ENCODE measurements at places on chromosomes 5 and 9.

- no peak for DNase-seq
Observed at GRCh38 chr5:95723632-95724369, 7.3 kb upstream of the RHOBTB3 start.

DNA sequence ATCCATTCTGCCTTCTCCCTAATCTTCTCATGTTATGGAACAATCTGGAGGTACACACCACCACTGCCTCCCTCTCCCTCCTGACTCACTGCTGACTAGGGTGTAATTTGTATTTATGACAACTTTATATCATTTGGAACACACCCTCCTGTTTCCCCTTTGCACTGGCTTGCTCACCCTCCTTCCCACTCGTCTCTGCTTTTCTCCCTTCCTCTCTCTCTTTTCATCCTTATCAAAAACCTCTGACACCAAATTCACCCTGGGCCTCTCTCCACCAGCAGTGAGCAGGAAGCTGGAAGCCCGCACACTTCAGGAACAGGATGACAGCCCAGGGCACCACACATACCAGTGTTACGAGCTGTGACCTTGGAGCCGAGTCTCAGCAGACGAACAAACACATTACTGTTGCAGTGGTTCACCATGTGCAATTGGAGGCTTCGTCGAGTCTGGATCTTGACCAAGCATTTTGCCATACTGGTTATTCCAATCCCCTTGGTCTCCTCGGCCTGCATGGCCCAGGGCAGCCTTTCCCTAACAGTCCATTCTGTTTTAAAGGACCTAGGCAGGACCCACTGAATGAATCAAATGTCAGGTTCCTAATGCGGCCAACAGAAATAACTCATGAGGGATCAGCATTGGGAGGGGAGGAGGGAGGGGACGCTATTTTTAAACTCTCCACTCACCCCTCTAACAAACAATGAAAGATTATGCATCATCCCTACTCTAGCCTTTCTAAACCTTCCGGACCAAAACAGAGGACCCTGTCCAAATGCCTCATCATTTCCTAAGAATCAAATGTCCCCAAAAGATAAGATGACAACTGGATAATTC is 203.9 kb upstream of the RASEF start:
- DNase-seq = no peak

DNA sequence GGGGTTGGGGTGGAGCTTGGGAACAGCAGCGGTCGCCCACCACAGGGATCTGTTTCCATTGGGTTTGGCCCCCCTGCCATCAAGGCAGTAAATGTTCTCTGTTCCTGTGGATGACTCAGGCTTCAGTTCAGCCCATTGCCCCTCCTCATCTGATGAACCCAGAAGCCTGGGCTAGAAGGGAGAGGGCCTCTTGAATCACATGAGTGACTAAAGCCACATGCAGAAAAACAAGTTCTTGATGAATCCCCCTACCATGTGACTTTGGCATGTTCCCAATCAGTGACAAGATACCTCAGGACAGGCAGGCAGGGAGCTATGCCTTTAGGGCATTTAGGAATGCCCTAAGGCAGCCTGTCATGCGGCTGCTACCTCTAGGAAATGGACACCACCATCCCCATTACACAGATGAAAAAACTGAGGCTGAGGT is 2.5 kb downstream of the SH3PXD2B start:
- DNase-seq = no peak

DNA sequence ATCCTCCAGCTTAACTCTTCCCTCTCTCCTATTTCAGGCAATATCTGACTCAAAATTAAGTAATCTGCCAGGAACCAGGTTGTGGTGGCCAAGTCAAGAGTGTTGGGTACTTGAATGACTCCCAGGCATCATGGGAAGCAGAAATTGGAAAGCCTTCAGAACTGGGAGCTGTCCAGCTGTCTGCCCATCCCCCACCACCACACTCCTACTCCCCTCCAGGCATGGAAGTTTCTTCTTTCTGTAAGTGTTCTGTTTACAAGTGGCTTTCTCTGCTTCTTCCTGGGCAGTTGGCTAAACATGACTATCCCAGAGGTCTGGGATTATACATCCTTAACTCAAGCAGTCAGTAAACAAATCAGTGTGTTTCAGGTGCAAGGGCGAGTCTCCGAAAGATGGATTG is 14.6 kb upstream of the PBX3 start:
- no peak for DNase-seq

- DNase-seq = peak; percentile 48
Observed at GRCh38 chr9:4297786-4298254, 2.0 kb downstream of the GLIS3 start.

- peak; percentile 45 for DNase-seq
Observed at GRCh38 chr5:149367249-149367971, 9.6 kb downstream of the PCYOX1L start.

- peak; percentile 33 for DNase-seq
Observed at GRCh38 chr9:127783111-127784008, 2.5 kb upstream of the CDK9 start.

DNA sequence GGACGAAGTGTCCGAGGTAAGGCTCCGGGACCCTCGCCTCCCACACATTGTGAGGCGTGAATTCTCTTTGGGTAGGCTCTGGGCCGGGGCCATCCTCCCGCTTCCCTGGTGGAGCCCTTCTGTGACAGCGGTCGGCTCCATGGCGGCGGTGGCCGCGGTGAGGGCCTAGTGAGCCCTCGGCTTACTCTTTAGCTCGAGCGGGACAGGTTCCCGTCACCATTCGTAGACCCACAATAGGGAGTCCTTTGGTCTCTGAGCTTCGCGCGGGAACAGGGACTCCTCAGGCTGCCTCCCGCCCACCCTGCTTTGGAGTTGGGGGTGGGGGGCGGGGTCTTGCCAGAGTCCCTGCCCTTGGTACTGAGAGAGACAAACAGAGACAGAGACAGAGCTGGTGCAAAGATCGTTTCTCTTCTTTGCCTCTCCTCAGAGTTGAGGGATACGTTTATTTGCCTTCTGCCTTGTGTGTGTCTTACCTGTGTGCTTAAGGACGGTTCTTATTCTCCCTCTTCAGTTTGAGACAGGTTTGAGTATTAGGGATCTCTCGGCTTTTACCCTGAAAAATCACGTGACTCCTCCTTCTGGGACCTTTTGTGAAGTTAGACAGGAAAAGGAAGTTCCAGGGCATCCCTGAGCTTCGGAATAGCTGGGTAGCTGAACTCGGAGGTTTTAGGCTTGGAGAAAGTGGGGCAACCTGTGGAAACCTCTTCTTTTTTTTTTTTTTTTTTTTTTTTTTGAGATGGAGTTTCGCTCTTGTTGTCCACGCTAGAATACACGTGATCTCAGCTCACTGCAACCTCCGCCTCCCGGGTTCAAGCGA is 833 bp downstream of the ANKHD1 start:
- peak; percentile 19 for DNase-seq

- no peak for DNase-seq
Observed at GRCh38 chr5:84411832-84412605, 27.3 kb upstream of the EDIL3 start.

DNA sequence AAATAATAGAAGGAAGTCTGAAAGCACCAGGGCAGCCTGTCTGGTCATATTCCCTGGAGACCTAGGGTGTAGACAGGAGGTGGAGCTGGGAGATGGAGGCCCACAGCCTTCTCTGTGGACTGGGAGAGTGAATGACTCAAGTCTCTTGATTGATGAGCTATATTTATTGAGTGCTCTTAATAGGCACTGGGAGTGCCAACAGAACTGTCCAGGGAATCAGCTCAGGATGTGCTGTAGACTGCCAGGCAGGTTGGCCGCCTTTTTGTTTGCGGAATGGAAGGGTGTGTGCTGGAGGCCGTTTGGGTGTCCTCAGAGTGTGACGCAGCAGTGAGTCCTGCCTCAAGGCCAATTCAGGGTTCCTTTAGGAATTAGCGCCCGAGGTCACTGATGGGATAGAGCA is 33.4 kb upstream of the POMT1 start:
- no peak for DNase-seq

DNA sequence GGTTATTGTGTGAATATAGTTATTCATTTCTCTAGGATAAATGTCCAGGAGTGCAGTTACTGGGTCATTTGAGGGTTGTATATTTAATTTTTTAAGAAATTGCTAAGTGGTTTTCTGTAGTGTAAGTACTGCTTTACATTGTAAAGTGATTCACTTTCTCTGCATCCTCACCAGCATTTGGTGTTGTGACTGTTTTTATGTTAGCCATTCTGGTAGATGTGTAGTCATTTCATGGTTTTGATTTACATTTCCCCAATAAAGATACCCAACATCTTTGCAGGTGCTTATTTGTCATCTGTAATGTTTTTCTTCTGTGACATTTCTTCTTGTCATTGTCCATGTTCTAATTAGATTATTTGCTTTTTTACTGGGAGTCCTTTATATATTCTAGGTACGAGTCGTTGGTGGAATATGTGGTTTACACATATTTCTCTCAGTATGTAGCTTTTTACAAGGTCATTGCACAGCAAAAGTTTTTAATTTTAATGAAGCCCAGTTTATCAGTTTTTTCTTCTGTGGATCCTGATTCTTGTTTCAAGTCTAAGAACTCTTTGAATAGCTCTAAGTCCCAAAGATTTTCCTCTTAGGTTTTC is 34.0 kb downstream of the SCGB3A1 start:
- DNase-seq = no peak

- DNase-seq = no peak
Observed at GRCh38 chr5:151388960-151389359, 41.6 kb upstream of the SLC36A2 start.

DNA sequence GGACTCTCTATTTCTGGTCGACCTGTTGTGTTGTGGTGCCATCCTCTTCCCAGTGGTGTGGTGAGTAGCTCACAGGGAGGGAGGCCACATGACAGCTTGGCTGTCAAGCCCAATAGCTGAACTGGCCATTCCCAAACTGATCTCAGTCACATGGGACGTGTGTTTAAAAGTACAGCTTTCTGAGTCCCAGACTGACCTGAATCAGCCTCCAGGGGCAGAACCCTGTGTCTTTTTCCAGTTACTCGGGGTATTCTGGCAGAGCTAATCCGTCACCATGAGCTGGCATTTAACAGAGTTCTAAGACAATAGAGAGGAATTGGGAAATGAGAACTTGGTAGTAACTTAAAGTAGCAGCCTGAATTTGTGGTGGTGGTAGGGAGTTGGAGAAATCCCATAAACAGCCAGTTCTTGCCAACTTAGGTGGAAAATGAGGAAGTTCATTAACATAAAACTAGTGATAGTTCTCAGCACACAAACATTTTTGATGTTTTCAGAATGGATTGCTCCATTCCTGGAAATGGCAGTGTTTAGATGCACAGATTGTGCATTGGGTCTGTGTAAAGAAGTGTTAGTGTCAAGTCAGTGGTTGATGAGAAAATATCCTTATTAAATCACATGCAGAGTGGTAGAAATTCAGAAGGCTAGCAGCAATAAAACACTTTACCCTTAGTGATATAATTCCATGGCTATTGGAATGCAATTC is 50.9 kb downstream of the GPR107 start:
- no peak for DNase-seq

DNA sequence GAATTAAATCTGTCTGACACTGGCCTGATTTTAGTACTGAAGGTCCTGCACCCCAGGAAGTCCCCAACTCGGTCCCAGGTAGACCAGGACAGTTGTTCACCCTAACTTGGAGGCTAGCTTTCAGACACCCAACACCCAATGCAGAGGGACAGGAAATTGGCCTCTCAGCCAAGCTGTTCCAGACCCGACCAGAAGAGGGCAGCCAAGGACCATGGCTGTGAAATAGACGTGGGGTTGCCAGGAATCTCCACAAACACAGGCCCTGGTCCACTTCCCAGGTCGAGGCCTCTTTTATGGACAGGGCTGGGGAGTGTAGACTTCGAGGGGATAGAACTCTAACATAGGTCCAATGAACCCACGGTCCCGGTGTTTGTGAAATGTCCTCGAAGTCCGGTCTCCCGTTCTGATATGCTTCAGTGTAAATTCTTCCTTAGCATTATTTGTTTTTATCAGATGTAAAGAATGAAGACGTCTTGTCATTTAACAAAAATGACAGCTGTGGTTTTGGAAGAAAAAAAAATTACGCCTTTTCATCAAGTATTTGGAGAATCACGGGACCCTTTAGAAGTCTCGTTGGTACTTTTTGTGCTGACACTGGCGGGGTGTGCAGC is 260.3 kb upstream of the ADAMTS16 start:
- DNase-seq = peak; percentile 72

DNA sequence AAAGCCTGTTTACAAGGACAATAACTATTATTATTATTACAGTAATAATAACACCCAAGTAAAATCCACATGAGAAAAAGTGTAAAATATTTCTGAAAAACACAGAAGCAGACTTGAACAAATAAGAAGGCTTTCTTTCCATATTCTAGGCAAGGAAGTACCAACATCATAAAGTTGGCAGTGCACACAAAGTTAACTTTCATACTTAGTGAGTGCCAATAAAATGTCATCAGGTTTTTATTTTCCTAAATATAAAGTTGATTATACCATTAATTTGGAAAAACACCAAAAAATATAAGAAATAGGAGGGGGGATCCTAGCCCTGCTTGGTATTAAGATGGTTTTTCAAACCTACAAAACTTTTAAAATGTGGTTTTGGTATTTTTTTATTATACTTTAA is 161.4 kb downstream of the PRELID2 start:
- no peak for DNase-seq

- DNase-seq = no peak
Observed at GRCh38 chr5:5146530-5147160, 6.5 kb downstream of the ADAMTS16 start.

GRCh38 chr9:126781186-126782052 is 23.4 kb upstream of the ZBTB43 start:
- peak; percentile 66 for DNase-seq

- DNase-seq = no peak
Observed at GRCh38 chr9:31700252-31701045, 684.0 kb upstream of the ACO1 start.

DNA sequence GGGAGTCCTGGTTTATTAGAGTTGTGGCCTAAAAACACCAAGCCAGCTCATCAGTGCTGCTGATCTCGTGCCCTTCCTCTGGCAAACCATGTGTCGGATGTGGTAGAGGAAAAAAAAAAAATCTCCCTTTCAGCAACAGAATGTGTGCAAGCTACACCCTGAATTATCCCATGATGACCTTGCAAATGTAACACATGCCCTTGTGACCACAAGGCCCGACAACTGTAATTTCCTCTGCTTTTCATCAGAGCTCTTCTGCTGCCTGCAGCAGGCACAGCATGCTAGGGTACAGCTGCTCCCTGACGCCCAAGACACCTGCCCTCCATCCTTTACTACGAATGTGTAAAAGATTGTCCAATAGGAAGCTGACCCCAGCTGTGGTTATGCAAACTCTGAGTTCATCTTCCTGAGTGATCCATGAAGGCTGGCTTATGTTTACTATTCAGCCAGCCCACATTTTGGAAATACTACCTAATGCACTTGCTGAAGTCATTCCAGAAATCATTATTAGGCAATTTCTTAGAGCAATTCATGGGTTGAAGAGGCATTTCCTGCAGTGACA is 14.6 kb upstream of the BNC2 start:
- DNase-seq = peak; percentile 40
